ENCODE measurements at places on chromosomes 3 and 15.

- no peak for DNase-seq
Observed at GRCh38 chr3:186669378-186670084, 3.7 kb downstream of the HRG start.

- DNase-seq = no peak
Observed at GRCh38 chr15:98977441-98977840, 30.2 kb downstream of the PGPEP1L start.

DNA sequence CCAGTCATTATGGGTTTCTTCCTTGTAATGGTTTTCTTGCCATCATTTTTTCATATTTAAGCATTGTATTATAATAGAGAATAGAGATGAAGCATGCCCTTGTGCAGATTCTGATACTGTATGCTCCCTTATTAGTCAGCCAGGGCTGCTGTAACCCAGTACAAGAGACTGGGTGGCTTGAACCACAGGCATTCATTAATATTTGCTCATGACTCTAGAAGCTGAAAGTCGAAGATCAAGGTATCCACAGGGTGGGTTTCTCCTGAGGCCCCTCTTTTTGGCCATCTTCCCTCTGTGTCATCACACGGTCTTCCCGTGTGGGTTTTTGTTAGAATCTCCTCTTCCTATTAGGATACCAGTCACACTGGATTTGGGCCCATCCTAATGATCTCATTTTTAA is 74.5 kb downstream of the FOXP1 start:
- DNase-seq = no peak

DNA sequence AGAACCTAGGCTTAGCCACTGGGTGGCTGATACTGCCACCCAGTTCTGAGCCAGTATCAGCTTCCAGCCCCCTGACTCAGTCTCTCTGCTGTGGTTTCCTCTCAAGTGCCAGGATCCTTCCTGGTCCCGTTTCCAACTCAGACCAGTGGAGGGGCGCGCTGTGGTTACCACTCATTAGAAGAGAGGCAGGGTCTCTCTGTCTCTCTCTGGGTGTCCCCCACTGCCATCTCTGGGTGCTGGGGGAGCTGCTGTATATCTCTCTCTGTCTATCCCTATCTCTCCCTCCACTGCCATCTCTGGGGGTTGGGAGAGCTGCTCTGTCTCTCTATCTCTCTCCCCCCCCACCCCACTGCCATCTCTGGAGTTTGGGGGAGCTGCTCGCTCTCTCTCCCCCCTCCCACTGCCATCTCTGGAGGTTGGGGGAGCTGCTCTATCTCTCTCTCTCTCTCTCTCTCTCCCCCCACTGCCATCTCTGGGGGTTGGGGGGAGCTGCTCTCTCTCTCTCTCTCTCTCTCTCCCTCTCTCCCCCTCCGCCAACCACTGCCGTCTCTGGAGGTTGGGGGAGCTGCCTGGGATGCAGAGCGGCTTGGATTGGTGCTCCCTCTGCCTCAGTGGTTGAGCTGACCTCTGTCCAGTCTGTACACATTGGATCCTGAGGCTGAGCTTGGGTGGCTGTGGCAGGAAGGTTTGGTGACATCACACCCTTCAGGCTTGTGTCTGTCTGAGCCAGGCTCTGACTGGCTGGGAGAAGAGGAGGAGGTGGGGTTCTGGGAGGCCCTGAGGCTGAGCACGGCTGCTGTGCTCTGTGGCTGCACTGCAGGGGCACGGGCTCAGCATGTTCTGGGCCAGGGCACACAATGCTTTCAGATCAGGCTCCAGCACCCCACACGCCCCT is 98.9 kb downstream of the APBA2 start:
- DNase-seq = peak; percentile 93

- no peak for DNase-seq
Observed at GRCh38 chr3:52084216-52084945, 28.0 kb upstream of the DUSP7 start.

DNA sequence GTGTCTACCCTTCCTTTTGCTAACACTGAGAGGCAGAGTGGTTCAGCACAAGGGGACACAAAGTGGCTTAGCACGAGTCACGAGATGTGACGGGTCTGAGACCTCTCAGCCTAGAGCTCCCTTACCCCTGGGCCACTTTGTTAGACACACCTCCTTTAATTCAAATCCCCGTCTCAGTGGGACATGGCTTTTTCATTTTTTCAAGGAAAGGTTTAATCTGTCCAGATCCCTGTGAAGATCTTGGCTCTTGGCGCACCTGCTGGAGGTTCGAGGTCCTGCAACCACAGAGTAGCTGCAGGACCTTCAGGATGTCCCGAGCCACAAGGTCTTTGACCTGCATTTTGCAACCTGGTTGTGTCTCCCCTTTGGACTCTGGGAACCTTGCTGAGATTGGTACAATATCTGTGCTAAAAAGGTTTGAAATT is 52.0 kb downstream of the LPP start:
- DNase-seq = no peak

GRCh38 chr3:5202222-5202621 is 14.7 kb downstream of the EDEM1 start:
- DNase-seq = no peak

DNA sequence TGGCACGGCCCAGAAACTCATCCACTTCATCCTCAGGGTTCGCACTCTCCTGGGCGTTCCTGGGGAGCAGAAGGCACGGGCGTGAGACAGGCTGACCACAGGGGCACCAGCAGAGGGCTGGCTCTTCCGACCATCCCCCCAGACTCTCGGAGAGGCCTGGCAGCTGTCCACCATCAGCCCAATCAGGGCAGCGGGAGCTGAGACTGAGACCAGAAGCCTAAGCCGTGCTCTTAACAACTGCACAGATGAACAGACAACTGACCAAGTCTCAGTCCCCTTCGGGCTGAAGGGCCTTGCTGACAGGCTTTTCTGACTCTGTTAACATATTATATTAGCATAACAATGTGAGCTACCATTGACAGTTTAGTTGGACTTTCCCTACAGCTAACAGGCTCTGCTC is 118.0 kb downstream of the SEC22A start:
- no peak for DNase-seq

All from caudate nucleus (tissue), 63 donors.